ENCODE measurements at places on chromosomes 1 and 21. TPM values are rescaled to one million over a fixed set of nuclear protein-coding genes. Genes with fewer than 3 reads are reported as not detected.

Gene SPRR1A
- total RNA-seq: not detected

Gene ATP6V1G3
- total RNA-seq: not detected

Gene HCRTR1
- not detected for total RNA-seq

Gene OLIG2
- total RNA-seq: not detected

Gene MEX3A
- 1.2 TPM for total RNA-seq

Gene CFHR5
- not detected for total RNA-seq

Gene TSPEAR
- not detected for total RNA-seq

Gene LCA5L
- 2.2 TPM for total RNA-seq

Gene TFF3
- not detected for total RNA-seq

Gene UBE2Q1
- total RNA-seq: 29.6 TPM

Gene OR1C1
- total RNA-seq: not detected

Measured in smooth muscle cell of the pulmonary artery (primary cell).